ENCODE measurements at places on chromosomes 2 and 18. TPM values are rescaled to one million over a fixed set of nuclear protein-coding genes. Genes with fewer than 3 reads are reported as not detected.

GRCh38 chr2:234378440-234378839 is 118.4 kb downstream of the ARL4C start:
- no peaks in the 10 kb centered on the region for H3K4me1 ChIP-seq
- H3K27me3 ChIP-seq, result peaks cover 3% of the 10 kb centered on the region
- no peak for DNase-seq
- no peak overlapping the region for H3K4me3 ChIP-seq

DNA sequence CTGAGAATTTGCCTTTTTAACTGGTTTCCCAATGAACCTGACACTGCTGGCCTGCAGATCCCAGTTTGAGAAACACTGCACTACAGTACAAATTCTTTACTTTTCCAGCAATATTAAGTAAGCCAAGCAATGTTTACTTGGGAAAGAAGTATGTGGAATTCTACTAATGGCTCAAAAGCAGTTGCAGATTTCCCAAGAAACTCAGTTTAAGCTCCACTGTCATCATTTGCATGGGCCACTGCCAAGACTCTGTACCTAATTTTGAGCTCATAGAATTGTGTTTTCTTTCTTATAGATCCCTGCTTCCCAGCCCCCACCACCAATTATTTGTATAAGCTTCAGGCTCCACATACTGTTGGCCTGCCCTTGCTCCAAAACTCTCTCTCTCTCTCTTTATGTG is 676.1 kb downstream of the RNF144A start:
- H3K27ac ChIP-seq, result no peak overlapping the region
- no peaks in the 10 kb centered on the region for H3K27me3 ChIP-seq
- H3K36me3 ChIP-seq, result no peaks in the 10 kb centered on the region
- H3K4me3 ChIP-seq, result no peak overlapping the region
- no peak for DNase-seq

- H3K36me3 ChIP-seq, result no peaks in the 10 kb centered on the region
- H3K27me3 ChIP-seq, result no peaks in the 10 kb centered on the region
- no peak overlapping the region for H3K4me3 ChIP-seq
- H3K4me1 ChIP-seq, result no peaks in the 10 kb centered on the region
- no peak for DNase-seq
- no peak overlapping the region for H3K27ac ChIP-seq
Observed at GRCh38 chr2:18926631-18927524, 337.5 kb upstream of the NT5C1B start.

DNA sequence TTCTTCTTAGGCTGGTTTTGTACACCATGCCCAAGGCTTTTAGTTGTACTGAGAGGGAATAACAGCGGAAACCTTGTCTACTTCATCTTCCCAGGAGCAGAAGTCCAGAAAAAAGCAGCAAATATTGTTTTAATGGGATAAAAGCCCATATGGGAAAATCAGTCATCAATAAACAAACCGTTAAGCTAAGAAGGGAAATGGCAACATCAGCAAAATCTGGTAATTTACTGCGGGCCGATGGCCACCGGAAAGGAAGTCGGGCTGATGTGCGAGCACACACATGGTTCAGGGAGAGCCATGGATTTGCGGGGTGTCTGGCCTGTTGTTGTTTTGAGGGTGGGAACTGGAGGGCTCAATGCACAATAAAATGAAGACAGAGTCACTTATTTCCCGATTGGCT is 300.7 kb upstream of the RAB6C start:
- no peak overlapping the region for H3K4me3 ChIP-seq
- no peaks in the 10 kb centered on the region for H3K27me3 ChIP-seq
- no peak overlapping the region for H3K27ac ChIP-seq
- DNase-seq, result no peak
- H3K4me1 ChIP-seq, result no peaks in the 10 kb centered on the region

DNA sequence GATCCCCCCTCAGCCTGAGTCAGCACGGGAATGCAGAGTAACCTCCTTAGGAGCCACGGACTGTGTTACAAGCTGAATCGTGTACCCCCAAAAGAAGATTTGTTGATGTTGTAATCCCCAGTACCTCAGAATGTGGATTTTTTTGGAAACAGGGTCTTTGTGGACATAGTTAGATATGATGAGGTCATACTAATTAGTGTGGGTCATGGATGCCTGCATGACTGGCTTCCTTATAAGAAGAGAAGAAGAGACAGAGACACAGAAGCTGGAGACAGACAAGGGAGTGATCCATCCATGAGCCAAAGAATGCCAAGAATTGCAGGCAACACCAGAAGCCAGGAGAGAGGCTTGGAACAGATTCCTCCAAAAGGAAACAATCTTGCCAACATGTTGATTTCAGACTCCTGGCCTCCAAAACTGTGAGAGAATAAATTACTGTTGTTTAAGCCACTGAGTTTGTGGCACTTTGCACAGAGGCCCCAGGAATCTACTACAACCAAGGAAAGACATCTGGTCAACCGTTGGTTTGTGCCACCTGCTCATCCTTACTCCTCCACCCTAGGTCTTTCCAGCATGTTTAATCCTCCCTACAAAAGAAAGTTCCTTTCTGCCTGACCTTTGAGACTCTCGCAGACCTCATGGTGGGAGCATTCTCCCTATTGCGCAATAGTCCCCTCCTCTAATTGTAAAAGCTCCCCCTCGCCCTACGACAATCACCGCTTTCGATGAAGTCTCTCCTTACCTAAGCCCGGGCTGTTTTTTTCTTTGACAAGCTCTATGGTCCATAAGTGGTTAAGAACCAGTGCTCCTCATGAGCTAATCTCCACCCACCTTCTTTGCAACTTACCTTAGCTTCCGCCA is 91.6 kb downstream of the DNER start:
- H3K4me3 ChIP-seq, result no peak overlapping the region
- no peaks in the 10 kb centered on the region for H3K4me1 ChIP-seq
- no peaks in the 10 kb centered on the region for H3K36me3 ChIP-seq
- no peaks in the 10 kb centered on the region for H3K27me3 ChIP-seq

DNA sequence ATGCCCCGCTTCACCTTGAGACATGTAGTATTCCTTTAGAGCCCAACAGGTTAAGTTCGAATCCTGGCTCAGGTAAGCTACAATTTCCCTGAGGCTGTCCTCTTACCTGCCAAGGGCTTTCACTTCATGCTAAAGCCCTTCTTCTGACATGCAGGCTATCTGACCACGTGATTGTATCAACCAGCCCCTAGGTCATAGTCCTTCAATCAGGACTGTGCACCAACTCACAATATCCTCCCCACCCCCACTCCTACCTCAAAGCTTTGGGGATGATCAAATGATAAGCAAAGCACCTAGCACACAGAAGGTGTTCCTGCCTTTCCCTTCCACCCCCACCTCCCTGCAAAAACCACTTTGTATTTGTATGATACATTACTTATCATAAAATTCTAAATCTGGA is 78.9 kb downstream of the AAK1 start:
- no peaks in the 10 kb centered on the region for H3K36me3 ChIP-seq
- H3K4me1 ChIP-seq, result no peaks in the 10 kb centered on the region
- H3K27ac ChIP-seq, result no peak overlapping the region
- DNase-seq, result no peak
- H3K4me3 ChIP-seq, result no peak overlapping the region

DNA sequence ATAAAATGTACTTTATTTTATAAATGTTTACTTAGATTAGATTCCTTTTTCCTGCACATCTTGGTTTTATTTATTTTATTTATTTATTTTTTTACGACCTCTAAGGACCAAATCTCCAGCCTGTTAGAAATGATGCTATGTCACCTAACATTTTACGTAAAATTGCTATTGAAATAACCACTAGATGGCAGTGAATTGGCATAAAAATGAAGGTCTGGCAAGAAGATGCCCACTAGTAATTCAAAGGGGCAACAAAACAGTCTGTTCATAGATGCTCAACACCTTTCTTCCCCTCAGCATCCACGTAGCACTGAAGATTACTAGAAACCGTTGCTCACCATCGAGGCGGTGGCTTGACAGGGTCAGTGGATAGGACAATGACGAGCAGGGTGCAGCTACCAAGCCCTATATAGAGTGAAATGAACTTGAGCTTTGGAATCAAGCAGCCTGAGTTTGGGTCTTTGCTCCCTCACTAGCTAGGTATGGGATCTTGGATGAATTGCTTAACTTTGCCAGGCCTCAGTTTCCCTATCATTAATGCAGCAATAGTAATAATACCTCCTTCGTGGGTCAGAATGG is 128.7 kb upstream of the L3MBTL4 start:
- H3K27me3 ChIP-seq, result no peaks in the 10 kb centered on the region
- no peaks in the 10 kb centered on the region for H3K4me1 ChIP-seq
- H3K27ac ChIP-seq, result no peak overlapping the region
- H3K4me3 ChIP-seq, result no peak overlapping the region

DNA sequence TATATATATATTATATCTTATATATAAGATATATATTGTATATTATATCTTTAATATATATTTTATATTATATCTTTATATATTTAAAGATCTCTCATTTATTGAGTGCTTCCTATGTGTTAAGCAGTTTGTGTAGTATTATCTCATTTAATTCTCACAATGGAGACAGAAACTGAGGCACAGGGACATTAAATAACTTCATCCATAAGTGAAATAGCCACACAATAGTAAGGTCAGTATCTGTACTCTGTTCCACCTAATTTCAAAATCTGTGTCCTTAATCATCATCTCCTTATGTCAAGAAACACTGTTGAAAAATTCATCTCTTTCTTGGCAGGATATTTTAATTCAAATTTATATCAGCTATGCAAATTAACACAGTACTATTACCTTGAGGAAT is 52.8 kb upstream of the CD302 start:
- H3K4me3 ChIP-seq, result no peak overlapping the region
- H3K36me3 ChIP-seq, result peaks cover 43% of the 10 kb centered on the region
- no peak overlapping the region for H3K27ac ChIP-seq
- peaks cover 16% of the 10 kb centered on the region for H3K4me1 ChIP-seq
- DNase-seq, result no peak

GRCh38 chr2:73949802-73950201 is 23.1 kb downstream of the DGUOK start:
- no peak overlapping the region for H3K27ac ChIP-seq
- no peak overlapping the region for H3K4me3 ChIP-seq
- no peak for DNase-seq
- peaks cover 19% of the 10 kb centered on the region for H3K36me3 ChIP-seq

DNA sequence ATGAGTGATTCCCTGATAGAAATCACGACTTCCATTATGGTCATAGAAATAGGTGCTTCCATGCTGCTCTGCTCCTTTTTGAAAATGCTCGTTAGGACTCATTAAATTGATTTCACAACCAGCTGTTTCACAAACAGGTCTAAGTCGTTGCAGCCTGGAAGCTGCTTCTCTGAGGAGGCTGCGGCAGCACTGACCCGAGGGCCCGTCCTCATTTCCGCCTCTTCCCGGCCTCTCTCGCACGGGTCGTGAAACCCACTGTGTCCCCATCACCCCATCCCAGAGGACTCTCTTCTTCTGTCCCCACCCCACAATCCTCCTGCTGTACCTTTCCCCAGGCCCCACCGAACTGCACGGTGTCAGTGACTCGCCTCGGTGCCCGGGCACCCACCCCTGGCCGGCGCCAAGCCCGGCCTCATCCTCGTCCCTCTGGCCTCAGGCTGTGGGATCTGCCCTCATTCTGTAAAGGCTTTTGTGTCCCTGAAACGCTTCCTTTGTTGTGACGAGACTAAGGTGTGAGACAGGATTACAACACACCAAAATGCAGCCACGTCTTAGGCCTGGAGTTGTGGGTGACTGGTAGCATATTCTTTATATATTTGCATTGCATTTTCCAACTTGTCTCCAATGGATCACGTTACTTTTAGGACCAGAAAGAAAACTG is 112.7 kb upstream of the CTDP1 start:
- H3K36me3 ChIP-seq, result no peaks in the 10 kb centered on the region
- H3K4me3 ChIP-seq, result no peak overlapping the region
- no peaks in the 10 kb centered on the region for H3K27me3 ChIP-seq

DNA sequence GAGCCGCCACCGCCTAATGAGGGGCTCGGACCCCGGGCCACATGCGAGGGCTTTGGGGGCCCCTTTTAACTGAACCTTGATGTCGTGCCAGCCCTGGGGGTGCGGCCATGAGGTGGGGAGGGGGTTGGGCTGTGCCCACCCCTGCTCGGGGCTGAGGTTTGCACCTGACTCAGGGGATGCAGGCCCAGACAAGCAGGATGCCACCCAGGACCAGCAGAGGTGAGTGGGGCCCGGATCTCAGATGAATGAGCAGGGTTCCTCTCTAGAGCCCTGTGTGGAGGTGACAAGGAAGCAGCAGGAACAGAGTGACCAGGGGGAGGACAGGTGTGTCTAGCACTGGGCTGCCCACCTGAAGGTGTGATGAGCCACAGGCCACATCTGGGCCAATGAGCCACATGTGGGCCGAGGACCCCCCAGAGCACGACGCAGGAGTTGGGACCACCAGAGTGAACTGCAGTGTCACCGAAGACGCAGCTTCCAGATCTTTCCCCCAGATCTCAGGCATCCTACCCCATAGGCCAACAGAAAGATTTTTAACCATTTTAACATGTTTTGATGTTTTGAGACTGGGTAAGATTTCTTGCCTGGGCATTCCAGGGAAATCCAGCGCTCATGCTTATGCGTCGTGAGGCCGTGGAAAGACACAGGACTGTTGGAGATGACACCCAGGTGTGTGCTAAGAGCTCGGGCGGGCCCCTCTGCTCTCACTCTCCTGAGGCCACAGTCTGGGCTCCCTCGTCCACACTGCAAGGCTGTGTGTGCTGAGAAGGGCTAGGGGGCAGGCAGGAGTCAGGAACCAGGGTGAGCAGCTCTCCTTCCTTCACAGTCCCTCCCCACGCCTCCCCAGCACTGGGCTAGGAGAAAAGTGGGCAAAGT is 73.6 kb downstream of the DDX1 start:
- no peaks in the 10 kb centered on the region for H3K4me1 ChIP-seq
- no peak overlapping the region for H3K27ac ChIP-seq
- no peaks in the 10 kb centered on the region for H3K36me3 ChIP-seq
- no peaks in the 10 kb centered on the region for H3K27me3 ChIP-seq

GRCh38 chr2:85584354-85584856 is at the start of gene VAMP5:
Gene VAMP5, plus strand, starts transcription at chr2:85584431. Its CDS starts 60 bp downstream, at chr2:85584491.
- DNase-seq, result no peak
- no peaks in the 10 kb centered on the region for H3K27me3 ChIP-seq
- peak within 1 kb of the TSS; percentile 66 for H3K4me3 ChIP-seq
- peaks cover 15% of the 10 kb centered on the region for H3K36me3 ChIP-seq

Gene ADCYAP1
- polyA plus RNA-seq, result not detected

Gene NGEF
- not detected for polyA plus RNA-seq

Gene KLHL29
- polyA plus RNA-seq, result not detected

Gene ABHD1
- 0.25 TPM for polyA plus RNA-seq

Gene CYP27C1
- polyA plus RNA-seq, result not detected
